ENCODE measurements at places on chromosomes 1 and 21. TPM values are rescaled to one million over a fixed set of nuclear protein-coding genes. Genes with fewer than 3 reads are reported as not detected.

UTS2 gene
- not detected for total RNA-seq

TDRD10 gene
- total RNA-seq, result 0.27 TPM

GPX7 gene
- total RNA-seq, result 92.1 TPM

NDUFS2 gene
- 106 TPM for total RNA-seq

SERPINC1 gene
- total RNA-seq, result under 0.01 TPM

NR5A2 gene
- total RNA-seq, result under 0.01 TPM

GSTM5 gene
- 0.27 TPM for total RNA-seq

RPS27 gene
- 2,372 TPM for total RNA-seq

NFYC gene
- total RNA-seq, result 79.4 TPM

UBR4 gene
- 139 TPM for total RNA-seq

PLA2G2D gene
- under 0.01 TPM for total RNA-seq

DNA sequence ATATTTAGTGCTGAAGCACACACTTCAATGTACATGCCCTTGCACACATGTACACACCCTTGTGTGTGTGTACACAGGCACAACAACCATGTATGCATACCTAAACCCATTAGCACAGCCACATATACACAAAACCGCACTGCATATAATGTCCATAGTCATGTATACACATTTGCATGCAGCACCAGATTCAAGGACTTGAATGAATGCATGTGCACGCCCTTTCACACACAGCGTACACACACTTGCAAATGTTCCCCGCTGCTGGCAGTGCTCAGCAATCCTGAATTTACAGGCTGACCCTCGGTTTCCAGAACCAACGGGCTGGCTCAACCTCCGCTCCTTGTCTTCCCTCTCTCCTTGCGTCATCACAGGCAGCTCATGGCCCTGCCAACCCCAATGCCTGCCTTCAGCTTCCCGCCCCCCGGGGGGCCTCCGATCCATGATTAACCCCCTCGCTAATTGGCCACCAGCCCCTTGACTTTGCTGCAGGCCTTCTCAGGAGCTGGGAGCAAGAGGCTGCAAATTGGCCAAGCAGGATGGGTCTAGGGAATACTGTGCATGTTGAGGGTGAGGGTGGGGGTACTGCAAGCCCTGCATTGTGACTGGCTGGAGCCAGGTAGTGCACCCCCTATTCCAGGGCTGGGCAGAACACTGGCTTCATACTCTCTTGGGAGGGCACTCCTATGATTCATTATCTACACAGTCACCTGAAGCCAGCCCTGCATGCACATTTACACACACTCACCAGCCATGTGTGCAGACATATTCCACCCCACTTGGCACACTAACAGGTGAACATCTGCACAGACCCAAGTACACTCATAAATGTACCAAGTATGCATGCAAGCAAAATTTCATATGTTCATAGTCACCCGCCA lies 7.9 kb downstream of the GPR3 start:
- DNase-seq, result no peak

DNA sequence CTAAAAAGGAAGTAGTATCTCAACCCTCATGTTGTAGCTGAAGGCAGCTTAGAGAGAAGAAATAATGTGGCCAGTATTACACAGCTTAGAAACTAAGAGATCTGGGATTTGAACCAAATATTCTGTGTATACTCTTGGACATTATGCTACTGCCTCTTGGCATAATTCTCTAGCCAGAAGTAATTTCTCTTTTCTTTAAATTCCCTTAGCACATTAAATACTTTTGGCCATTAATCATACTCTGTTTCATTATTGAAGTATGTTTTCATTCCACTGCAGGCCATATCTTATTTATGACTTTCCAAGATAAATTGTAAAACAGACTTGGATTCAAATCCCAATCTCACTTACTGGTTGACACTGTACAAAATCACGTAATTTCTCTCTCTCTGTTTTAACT lies 181.3 kb upstream of the SPAG17 start:
- no peak for DNase-seq

DNA sequence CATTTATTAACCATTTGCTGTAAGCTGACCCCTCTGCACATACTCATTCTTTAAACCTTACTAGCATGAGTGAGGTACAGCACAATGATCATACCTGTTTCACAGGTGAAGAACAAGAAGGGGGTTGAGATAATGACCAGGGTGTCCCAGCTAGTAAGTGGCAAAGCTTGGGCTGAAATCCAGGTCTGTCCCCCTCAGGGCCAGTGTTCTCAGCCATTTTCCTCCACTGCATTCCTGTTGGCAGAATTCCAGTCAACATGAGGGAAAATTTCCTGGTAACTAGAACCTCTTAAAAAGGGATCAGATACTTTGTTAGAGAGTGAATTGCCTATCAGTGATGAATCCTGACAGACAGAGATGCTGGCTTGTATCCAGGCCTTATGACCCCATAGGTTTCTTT lies 48.1 kb downstream of the SPATA46 start:
- no peak for DNase-seq

- no peak for DNase-seq
Measured at GRCh38 chr1:31383967-31384366, 11.1 kb upstream of the FABP3 start.

DNA sequence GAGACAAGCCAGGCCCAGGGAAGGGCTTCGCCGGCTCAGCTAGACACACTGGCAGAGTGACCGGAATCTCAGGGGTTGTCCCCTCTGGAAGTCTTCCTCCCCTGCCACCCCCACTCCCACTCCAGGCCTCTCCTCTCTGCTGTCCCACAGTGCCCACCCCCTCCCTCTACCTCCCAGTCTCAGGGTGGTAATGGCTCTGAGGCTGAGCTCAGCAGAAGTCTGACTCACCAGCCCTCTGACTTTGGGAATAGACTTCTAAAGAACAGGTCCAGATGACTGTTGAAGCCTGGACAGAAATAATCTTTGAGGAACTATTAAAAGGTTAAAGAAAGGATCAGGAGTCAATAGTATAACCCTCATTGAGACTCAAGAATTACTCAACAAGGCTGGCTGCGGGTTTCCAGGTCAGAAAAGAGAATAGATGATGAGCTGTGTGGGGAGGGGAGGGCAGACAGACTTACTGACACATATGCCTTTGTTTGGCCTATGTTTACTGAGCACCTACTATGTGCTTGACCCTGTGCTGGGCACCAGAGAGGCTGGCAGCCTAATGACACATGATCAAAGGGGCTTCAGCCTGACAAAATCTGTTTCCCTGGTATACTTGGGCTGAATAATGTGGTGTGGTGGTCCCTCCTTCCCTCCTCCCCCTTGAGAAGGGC lies 8.2 kb downstream of the HCRTR1 start:
- no peak for DNase-seq

GRCh38 chr1:33286451-33287185 lies 30.3 kb downstream of the ZNF362 start:
- no peak for DNase-seq

DNA sequence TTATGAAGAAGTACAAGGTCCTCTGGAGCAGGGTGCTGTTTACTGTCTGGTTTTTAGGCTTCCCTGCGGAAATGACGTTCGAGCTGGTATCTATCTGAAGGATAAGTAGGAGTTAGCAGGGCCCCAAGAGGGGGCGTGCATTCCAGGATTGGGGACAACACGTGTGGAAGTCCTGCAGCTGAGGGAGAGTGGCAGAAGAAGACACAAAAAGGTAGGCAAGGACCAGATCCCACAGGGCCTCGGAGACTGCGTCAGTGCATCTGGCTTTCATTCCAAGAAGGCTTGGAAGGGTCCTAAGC lies 5.9 kb downstream of the RIMS3 start:
- no peak for DNase-seq

GRCh38 chr21:34274001-34274400 lies 89.8 kb upstream of the KCNE2 start:
- no peak for DNase-seq

- no peak for DNase-seq
Measured at GRCh38 chr1:17610713-17611112, 71.2 kb downstream of the ARHGEF10L start.

GRCh38 chr21:17513214-17514123 lies 626 bp downstream of the CXADR start:
- no peak for DNase-seq

GRCh38 chr1:203121186-203122015 lies 6.1 kb upstream of the ADORA1 start:
- DNase-seq, result no peak

DNA sequence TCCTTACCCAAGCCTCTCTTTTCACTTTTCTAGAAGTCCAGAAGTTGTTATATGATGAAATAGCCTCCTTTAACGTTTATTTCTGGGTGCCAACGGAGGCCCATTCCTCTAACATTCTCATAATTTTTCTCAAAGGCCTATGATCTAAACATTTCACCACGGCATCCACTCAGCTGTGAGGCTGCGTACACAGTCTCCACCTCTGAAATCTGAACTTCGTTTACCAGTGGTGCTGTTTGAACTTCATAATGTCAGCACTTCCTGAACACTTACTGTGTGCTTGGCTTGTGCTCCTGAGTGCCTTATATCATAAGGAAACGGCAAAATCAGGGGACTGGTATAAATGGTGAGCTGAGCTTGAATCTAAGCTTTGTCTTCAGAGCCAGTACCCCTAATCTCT lies 12.0 kb upstream of the RBP7 start:
- no peak for DNase-seq

- no peak for DNase-seq
Measured at GRCh38 chr1:203476216-203476814, 709 bp downstream of the PRELP start.

GRCh38 chr1:209710093-209710492 lies 5.4 kb downstream of the HSD11B1 start:
- DNase-seq, result no peak

- DNase-seq, result no peak
Measured at GRCh38 chr1:25054526-25055323, 124.6 kb upstream of the RUNX3 start.

DNA sequence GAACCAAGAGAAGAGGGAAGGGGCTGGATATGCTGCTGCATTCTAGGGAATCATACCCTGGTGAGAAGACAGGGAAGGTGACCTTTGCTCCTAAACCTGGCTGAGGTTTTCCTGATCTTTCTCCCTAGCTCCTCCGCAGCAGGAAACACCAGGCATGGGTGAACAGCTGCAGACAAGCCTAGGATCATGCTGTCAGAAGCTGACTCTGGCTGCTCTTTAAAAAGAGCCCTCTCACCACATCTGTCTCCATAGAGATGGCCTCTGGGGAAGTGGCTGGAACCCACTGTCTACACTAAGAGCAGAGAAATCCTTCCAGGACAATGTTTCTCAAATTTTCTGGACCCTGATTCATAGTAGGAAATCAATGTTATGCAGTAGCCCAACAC lies 57.6 kb downstream of the CD34 start:
- DNase-seq, result no peak

- DNase-seq, result no peak
Measured at GRCh38 chr1:182215764-182216163, 154.3 kb upstream of the ZNF648 start.

DNA sequence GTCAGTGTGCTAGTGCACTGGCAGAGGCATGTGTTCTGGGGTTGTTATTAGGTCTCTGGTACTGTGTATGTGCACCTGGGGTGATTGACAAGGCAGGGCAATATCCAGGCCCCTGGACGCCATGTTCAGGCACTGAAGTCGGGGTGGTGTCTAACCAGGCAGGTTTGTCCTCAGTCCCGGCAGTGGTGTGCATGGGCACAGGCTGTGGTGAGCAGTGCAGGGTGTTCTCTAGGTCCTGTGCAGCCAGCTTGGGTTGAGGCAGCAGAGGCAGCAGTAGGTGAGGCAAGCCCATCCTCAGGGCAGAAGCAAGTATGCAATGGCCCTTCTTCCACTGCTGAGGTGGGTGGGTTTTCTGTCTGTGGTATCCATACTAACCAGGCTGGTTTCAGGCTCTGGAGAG lies 252.3 kb upstream of the LRRC7 start:
- no peak for DNase-seq
